ENCODE measurements at places on chromosomes 4 and X.

GRCh38 chr4:74188912-74189311 lies 31.0 kb downstream of the MTHFD2L start:
- no peak for DNase-seq

DNA sequence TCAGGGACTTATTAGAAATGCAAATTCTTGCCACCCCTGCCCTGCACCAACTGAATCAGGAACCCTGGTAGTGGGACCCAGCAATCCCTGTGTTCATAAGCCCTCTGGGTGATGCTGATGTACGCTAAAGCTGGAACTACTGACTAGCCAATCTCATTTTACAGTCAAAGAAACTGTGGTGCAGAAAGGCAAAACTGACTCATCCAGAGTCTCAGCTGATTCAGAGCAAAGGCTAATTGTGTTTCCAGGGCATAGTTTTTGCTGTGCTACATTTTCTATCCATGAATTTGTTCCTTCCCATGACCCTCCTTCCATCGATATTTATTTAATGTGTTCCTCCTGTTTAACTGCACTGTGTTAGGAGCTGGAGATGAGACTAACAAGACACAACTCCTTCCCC lies 207.5 kb downstream of the REPS2 start:
- DNase-seq = no peak

DNA sequence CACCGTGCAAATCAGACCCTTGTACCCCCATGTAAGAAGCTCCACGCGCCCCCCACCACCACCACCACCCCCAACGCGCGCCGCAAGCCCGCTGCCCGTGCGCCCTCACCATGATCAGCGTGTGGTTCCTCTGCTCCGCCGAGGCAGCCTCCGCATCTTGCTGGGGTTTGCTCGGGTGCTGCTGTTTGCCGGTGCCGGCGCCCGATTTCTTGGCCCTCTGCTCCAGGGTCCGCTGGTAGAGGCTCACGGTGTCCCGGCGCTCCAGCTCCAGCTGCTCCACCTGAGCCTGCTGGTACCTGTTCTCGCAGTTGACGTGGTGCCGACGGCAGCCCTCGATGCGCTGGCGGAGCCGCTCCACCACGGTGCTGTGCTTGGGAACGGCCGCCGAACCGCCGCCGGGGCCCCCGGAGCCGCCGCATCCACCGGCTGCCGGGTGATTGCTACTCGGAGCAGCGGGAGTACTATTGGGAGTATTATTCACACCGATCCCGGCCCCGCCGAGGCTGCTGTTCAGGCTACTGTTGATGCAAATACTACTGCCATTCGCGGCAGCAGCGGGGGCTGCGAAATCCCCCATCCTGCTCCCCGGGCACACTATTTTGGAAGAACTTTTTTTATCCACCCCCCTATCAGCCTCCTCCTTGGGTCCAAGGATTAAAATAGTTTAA lies 1.1 kb downstream of the MAML3 start:
- DNase-seq = no peak

DNA sequence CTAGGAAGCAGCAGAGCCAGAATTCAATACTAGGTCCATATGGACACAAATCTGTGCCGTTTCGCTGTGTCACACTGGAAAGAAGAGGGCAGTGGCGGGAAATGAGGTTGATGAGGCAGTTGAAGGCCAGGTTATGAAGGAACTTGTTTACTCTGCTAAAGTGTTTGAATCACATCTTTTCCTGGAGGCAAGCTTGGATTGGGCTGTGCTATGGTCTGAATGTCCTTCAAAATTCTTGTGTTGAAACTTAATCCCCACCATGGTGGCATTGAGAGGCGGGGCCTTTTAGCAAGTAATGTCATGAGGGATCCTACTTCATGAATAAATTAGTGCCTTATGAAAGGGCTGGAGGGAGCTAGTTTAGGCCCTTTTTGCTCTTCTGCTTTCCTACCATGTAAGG lies 2.1 kb upstream of the ERCC6L start:
- no peak for DNase-seq

DNA sequence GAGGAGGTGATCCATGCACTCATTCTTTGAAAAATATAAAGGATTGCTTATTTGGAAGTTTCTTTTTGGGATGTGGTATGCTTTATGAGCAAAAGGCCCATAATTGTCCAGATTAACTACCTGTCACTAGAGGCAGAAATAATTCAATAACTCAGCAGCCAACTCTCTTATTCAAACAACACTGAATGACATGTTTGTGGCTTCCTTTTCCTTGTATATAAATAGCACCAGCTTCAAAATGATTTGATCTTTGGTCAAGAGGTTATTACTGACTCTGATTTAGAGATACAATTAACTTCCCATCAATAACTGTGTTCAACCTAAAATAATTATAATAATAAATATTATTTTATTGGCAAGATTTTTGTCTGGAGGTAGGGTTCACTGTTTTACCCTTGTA lies 232.3 kb downstream of the AFF2 start:
- DNase-seq = no peak

DNA sequence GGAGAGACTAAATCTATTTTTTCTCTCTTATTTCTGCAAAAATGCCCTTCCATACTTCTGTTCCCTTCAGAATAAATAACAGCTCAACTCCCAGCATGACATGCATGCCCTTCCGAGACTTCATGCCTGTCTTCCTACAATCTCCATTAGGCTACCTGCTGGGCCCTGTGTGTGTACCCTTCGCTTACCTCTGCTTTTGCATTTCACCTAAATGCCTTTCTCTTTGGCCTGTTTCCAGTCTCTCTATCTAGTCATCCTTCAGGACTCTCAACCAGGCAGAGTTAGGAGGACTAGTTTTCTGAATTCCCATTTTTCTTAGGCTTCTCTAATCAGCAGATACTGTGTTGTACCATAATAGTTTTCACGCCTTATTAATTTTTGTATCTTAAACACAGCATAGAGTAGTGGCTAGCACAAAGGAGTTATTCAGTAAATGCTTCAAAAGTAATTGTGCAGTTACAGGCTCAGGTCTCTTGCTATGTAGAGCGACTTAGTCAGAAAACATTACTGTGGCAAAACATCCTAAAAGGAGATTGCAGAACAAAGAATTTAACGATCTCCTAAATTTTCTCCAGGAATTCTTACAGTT lies 20.5 kb downstream of the SEPTIN11 start:
- DNase-seq = no peak

GRCh38 chr4:61583696-61584095 lies 383.6 kb downstream of the ADGRL3 start:
- DNase-seq = no peak

- peak; percentile 41 for DNase-seq
Observed at GRCh38 chr4:76758290-76758882, 139.6 kb downstream of the SOWAHB start.

DNA sequence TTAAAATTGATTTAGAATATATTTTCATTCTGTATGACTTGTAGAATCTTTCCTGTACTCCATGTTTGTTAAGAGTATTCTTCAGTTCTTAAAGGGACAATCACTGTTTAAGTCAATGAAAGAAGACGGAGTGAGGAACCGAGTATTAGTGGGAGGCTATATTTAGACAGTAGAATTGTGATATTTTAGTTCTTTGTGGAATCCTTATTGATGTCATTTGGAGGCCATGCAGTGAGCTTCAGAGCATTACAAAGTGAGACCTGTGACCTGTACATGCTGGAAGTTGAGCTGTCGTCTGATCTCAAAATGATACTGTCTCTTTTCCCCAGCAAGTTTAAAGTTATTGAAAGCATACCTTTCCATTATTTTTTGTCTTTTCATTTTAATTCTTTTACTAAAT lies 394.7 kb downstream of the GALNTL6 start:
- no peak for DNase-seq

DNA sequence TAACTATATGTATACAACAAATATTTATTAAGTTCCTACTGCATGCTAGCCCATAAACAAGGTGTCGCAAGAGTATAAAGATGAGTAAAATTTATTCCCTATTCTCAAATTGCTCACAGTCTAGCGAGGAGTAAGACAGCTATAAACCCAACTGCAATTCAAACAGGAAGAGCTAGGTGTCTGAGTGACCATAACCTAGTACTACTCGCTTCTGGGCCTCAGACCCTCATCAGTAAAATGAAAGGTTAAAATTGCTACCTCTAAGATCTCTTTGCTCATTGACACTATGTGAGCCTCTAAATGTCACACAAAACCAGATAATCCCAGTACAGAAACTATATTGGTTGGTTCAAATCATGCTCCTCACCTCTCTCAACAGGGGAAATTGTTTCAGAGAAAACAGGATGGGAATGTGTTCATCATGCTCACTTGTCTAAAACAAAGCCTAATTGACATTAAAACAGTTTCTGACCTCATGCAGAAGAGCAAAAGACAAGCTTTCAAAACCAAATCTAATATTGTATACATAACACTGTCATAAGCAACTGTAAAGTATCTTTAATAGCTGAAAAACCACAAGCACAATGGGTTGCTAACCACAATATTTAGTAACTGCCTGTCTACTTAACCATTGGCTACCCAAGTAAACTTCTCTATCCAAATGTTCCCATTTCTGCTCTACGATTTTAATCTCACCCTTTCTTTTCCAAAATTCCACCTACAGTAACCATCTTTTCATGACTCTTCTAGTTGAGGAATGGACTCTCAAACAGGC lies 264.6 kb upstream of the FMR1 start:
- DNase-seq = no peak

GRCh38 chr4:79759793-79760192 lies 313.2 kb downstream of the ANTXR2 start:
- no peak for DNase-seq

GRCh38 chrX:118353081-118353850 lies 7.4 kb downstream of the WDR44 start:
- DNase-seq = no peak

- no peak for DNase-seq
Observed at GRCh38 chr4:61517144-61517543, 317.0 kb downstream of the ADGRL3 start.

Data from NCI-H2029 treated with DMSO at 0.1 percent for 48 hours (cell line).